Activated naive CD8-positive, alpha-beta T cell treated with anti-CD3 and anti-CD28 coated beads, Interleukin-2, amount 50 U/mL, for 16 hours (primary cell): ENCODE measurements at places on chromosomes 7 and 10.

GRCh38 chr10:124696446-124697392 lies 47.5 kb downstream of the FAM53B start:
- no peak for DNase-seq

GRCh38 chr7:5210751-5211338 lies 20.8 kb downstream of the WIPI2 start:
- no peak for DNase-seq

GRCh38 chr10:108425283-108425964 lies 1260.9 kb upstream of the SORCS1 start:
- no peak for DNase-seq

DNA sequence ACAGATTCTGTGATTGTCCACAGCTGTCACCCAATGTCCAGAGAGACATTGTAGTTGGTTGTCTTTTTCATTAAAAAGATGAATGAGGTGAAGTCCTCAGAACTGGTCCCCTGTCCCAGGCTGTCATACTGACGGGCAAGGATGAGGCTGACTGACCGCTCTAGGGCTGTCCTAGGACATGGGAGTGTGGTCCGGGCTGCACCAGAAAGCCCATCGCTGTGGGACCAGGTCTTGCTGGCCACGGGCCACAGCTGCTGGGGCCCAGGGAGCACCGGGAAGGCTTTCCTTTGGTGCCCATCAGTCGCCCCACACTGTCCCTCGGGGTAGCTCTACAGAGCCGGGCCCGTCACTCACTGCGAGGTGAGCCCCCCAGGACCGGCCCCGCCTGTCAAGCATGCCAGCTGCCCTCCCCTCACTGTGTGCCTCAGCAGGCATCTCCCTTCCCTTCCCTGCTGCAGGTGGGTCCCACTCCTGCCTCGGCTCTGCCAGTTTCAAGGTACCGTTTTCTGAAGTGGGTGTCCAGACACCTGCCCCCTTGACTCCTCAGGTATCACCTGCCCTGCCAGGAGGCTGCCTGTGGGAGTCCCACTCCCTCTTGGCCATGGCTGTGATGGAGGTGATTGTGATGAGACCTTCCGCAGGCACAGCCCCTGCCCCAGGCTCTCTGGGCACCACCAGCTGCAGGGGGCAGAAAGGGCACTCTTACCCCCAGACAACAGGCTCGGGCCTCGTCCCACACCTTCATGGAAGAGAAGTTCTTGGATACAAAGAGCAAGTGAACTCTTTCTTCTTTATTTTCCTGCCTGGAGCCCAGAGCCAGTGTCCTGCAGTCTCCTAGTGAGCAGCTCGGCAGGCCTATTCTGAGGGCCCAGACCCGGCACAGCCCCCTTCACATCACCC lies 21.7 kb downstream of the LRRC27 start:
- DNase-seq, result no peak

DNA sequence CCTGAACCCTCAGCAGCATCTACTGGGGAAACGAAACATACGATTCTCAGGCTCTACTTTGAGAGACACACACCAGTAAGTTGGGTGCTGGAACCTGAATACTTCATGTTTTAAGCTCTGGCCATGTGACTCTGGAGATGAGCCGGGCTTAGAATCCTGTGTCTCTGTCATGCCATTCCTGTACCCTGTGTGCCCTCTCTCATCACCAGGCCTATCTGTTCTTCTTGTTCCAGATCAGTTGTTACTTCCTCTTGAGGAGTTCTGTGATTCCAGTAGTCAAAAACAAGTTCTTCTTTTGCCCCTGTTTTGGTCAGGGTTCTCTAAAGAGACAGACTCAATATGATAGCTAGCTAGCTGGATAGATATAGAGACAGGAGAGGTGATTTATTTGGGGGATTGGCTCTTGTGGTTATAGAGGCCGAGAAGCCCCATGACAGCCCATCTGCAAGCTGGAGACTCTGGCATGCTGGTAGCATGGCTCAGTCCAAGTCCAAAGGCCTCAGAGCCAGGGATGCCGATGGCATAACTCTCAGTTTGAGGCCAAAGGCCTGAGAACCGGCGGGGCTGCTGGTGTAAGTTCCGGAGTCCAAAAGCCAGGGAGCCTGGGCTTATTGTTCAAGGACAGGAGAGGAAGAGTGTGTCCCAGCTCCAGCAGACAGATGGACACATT lies 54.3 kb downstream of the CHN2 start:
- DNase-seq, result no peak

GRCh38 chr10:69503896-69504265 lies 52.6 kb downstream of the TSPAN15 start:
- DNase-seq, result no peak

DNA sequence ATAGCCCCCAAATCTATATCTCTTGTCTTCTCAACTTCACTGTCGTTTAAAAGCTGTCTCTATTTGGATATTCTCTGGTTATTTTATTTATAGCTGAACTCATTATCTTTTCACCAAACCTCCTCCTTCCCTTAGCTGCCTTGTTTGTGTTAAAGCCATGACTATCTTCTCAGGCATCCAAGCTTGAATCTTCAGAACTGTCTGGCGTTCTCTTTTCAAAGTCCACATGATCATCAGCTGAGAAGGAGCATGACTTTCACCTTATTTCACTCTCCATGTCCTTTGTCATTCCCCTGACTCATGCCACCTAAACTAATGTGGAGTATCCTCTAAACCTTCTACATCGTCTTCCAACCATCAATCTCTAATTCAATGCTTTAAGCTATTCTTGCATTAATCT lies 5.7 kb upstream of the GLCCI1 start:
- no peak for DNase-seq

- no peak for DNase-seq
These were observed 254.9 kb downstream of the KIAA1217 start for GRCh38 chr10:24463611-24464426.

- DNase-seq, result no peak
These were observed 306.2 kb downstream of the PTPRN2 start for GRCh38 chr7:158281441-158281840.

GRCh38 chr10:22682237-22683139 lies 31.9 kb downstream of the PIP4K2A start:
- no peak for DNase-seq

DNA sequence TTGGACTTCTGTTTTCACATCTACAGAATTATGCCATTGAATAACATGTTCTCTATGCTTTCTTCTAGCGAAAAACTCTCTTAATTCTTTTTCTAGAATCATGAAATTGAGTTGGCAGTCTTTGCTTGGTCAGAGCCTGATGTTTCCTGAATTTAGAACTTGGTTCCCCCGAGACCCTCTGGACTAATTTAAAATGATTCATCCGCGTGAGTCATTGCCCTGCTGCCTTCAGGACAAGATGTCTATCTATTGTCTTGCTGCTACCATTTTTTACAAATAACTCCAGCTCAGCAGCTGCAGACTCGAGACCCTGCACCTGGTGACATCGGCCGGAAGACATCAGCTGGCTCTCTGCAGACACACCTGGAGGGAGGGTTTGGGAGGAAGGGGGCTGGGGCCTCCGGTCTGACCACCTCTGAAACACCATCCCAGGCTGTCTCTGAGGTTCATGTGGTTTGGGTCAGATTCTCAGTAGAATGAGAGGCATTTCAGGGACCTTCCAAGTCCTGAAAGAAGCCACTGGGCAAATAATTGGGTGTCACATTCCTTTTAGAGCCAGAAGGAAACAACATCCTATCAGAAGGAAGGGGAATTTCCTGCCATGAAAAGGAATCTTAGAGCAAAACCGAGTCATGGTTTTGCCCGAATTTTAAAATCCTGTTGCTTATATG lies 20.9 kb upstream of the KLF6 start:
- no peak for DNase-seq

GRCh38 chr7:121521711-121522400 lies 125.7 kb upstream of the FAM3C start:
- no peak for DNase-seq

DNA sequence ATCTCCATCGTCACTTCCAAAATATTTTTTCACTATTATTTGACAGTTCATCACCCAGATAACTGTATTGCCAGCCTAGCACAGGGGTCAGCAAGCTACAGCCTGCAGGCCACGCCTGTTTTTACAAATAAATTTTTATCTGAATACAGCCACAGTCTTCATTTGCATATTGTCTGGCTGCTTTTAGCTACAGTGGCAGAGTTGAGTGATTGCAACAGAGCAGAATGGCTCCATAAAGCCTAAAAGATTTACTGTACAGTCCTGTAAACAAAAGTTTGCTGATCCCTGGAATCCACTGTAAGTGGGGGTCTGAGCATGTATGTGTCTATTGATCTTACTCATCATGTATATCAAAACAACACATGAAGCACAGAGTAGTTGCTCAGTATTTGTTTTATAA lies 45.9 kb upstream of the GNAI1 start:
- no peak for DNase-seq

- DNase-seq, result no peak
These were observed 61.5 kb downstream of the HBP1 start for GRCh38 chr7:107230334-107230733.

GRCh38 chr7:98626460-98627412 lies 9.7 kb downstream of the NPTX2 start:
- no peak for DNase-seq

DNA sequence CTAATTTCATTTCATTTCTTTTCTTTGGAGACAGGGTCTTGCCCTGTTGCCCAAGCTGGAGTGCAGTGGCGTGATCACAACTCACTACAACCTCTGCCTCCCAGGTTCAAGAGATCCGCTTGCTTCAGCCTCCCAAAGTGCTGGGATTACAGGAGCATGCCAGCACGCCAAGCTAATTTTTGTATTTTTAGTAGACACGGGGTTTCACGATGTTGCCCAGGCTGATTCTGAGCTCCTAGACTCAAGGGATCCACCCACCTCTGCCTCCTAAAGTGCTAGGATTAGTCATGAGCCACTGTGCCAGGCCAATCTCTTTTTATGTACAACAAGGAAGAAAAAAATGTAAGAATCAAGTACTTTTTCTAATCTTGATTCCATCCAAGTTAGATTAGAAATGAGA lies 10.7 kb upstream of the KMT2E start:
- DNase-seq, result no peak

DNA sequence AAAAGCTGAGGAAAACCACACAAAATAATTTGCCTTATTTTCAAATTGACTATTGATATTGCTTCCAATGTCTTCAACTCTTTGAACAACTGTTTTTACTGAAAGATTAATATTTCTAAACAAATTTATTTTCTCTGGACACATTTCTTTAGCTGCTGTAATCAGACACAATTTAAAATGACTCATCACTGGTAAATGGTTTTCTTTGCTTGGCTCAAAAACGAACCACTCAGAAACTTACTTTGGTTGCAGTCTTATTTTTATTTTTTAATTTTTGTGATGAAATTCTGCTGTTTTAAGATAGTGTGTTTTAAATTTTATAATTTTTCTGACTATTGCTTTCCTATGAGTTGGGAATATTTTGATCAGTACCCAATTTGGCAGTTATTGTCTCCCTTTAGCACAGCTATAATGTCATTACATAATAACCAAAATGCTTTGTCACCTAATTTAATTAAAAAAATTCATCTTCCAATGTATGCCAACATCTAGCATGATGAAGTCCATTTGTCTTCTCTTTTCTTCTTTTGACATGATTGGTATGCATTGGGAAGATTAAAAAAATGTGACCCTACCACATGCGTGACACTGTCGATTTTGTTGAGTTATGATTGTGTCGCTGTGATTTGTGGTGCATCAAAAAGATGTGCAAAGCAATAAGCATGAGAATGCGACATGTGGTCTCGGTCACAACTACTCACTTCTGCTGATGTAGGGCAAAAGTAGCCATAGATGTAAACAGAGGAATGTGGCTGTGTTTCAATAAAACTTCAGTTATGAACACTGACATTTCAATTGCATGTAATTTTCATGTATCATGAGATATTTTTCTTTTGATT lies 222.3 kb downstream of the SUGCT start:
- DNase-seq, result no peak

DNA sequence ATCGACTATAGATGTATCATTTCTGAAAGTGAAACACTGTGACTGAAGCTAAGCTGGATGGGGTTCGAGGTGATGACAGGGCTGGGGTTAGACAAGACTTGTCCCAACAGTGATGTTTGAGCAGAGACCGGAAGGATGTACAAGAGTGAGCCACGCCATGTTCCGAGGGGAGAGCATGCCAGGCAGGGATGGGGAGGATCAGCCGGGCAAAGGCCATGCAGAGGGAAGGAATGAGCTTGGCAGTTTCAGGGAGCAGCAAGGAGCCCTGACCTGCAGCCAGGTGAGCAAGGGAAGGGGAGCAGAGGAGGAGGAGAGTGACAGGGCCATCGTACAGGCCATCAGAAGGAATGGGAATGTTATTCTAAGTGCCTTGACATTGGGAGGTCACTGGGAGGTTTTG lies 114.9 kb upstream of the GPR26 start:
- DNase-seq, result no peak

GRCh38 chr10:20502903-20503585 lies 394.1 kb downstream of the NEBL start:
- no peak for DNase-seq

DNA sequence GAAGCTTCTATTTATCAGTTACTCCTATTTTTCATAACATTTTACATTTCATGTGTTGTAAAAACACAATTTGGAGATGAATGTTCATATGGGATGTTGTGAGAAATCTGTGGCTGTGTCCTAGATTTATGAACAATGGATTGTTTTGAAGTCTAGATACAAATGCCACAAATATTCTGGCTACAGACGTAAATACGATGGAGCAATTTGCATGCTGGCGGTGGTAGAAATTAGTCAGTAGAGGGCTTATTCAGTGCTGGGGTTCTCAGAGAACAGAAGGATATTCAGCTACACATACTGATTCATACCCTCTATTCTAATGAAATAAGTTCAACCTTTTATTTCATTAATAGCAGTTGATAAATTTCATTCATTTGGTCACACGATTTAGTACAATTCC lies 48.8 kb downstream of the PLPP4 start:
- no peak for DNase-seq

- DNase-seq, result no peak
These were observed 29.3 kb upstream of the DDX50 start for GRCh38 chr10:68871731-68872342.

DNA sequence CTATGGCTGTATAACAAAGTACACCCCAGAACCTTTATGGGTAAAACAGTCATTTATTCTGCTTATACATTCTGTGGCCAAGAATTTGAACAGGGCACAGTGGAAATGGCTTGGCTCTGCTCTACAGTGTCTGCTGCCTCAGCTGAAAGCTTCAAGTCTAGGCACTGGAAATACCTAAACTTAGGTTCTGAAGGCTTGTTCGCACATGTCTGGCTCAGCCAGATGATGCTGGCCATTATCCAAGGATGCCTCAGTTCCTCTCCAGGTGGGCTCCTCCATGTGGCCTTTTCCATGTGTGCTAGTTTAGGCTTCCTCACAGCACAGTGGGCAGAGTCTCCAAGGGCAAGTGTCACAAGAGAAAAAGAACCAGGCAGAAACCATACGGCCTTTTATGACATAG lies 76.8 kb downstream of the RALA start:
- DNase-seq, result no peak

DNA sequence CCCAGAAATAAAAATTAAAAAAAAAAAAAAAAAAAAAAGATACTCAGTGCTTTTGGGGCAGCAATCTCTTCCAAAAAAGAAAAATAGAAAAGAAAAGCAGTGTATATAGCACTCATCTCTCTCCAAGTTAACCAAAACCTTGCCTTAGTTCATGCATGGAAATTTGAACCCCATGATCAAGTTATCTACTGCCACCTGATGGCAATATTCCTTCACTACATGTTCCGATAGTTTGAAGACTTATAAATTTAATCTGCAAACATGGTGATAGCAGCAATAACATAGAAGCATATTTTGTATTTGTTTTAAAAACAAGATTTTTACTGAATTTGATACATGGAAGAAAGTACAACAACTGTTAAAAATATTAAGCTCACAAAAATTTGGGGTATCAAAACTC lies 48.6 kb upstream of the SLIT1 start:
- DNase-seq, result no peak
